ENCODE measurements at places on chromosomes 6 and 20.

GRCh38 chr6:170253226-170253909 is 37.5 kb downstream of the DLL1 start:
- DNase-seq, result no peak

DNA sequence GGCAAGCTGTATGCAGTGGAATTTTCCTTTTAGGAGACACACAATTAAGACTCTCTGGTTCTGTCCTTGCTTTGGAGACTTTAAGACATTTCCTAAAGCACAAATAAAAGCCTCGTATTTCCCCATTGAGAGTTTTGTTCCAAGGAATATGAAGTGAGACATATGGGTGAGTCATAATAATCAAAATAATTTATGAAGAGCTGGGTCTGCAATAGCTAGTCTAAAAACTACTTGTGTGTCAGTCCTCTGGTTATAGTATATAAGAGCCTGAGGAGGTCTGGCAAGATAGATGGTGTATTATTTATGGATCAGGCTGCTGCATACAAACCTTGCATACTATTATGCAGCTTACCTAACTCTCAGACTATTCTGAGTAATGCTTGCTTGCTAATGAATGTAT is 142.6 kb downstream of the ADGRG6 start:
- DNase-seq, result no peak

- no peak for DNase-seq
These were observed 451.8 kb downstream of the CD83 start for GRCh38 chr6:14569394-14569793.

- no peak for DNase-seq
These were observed 39.3 kb downstream of the LRRC1 start for GRCh38 chr6:53834132-53834531.

GRCh38 chr6:86856937-86857563 is 80.3 kb upstream of the HTR1E start:
- no peak for DNase-seq

GRCh38 chr6:39515006-39515405 is 192.5 kb upstream of the KCNK16 start:
- DNase-seq, result no peak

GRCh38 chr6:33080127-33081089 is 4.6 kb downstream of the HLA-DPB1 start:
- DNase-seq, result no peak

- DNase-seq, result peak; percentile 65
These were observed 13.2 kb downstream of the SS18L1 start for GRCh38 chr20:62156592-62157386.

GRCh38 chr6:34170346-34170745 is 24.5 kb upstream of the GRM4 start:
- no peak for DNase-seq

DNA sequence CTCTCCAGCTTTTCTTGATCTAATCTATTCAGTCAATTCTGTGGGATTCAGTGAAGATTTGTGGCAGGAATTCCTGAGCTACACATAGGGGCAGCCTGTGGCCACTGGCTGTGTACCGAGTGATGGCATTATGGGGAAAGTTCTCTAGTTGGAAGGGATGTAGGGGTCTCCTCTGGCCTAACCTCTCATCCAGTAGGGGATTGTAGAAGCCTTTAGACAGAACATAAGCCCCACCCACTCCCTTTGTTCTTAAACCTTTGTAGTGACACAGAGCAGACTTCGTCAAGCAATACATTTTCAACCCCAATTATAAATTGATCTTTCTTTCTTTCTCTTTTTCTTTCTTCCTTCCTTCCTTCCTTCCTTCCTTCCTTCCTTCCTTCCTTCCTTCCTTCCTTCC is 188.9 kb downstream of the QKI start:
- no peak for DNase-seq

DNA sequence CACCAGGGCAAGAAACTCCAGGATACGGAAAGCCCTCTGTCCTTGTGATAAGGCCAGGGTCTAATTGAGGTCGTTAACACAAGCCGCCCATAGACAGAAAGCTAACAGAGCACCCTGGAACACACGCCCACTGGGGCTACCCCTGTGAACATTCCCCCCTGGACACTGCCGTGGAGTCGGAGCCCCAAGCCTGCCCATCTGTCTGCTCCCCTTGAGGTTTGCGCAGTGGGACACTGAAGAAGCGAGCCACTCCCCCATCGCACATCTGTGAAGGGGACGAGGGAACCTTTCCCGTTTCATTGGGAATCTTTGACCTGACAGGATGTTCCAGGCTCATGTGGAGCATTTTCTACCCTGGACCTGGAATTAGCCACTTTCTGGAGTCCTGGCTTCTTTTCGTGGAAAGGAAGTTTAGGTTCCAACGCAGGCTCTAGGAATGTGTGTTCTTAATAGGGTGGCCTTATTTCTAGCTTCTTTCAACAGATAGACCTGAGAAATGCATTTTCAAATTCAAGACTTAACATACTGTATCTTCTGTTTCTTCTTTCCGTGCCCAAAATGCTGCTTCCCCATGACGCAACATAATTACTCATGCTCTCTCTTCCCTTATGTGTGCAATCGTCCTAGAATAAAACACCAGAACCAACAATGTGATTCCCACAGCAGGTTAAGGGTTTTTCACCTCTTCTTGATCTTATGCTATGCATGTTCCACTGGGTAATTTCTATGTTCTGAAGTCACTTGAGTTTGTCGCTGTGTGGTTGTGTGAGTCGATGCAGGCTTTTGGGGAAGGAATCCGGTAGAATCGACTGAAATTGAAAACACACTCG is 161.1 kb downstream of the ERMARD start:
- DNase-seq, result no peak

DNA sequence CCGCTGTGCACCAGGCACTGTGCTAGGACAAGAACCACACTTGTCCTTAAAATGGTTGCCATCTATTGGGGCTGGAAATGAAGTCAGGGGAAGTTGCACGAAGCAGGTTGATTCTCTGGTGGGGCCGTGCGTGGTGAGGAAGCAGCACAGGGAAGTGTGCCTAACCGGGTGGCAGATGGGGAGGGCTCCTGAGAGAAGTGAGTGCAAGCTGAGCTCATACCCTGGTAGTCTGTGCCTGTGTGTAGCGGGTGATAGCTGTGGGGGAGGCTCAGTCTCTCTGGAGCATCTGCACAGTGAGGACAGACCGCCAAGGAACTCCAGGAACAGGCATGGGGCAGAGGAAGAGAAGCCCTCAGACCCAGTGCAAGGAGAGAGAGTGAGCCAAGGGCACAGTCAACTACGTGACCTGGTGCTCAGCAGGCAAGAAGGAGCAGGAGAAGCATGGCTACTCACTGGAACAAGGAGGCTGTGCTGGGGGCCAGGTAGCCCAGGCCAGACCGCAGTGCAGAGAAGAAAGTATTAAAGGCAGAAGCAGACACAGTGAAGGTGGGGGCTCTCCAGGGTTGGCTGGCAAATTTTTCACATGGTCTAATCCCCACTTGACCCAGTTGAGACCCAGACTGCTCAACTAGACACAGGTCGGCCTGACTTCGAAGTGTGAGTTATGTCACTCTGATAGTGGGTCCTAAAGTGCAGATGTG is 155.0 kb downstream of the CDH26 start:
- DNase-seq, result no peak

GRCh38 chr6:45265246-45265645 is 62.9 kb upstream of the RUNX2 start:
- no peak for DNase-seq
